GDM1 (cell line): ENCODE measurements at places on chromosomes 11 and 22.
A peak's percentile ranks its signal among the peaks of the same experiment; 100 is the strongest.

GRCh38 chr11:44978274-44978960 is 27.7 kb upstream of the TP53I11 start:
- DNase-seq, result no peak

GRCh38 chr11:124798991-124799347 is 1.2 kb downstream of the MSANTD2 start:
- DNase-seq, result no peak

GRCh38 chr22:44928711-44929358 is 81.0 kb downstream of the PHF21B start:
- DNase-seq, result no peak

DNA sequence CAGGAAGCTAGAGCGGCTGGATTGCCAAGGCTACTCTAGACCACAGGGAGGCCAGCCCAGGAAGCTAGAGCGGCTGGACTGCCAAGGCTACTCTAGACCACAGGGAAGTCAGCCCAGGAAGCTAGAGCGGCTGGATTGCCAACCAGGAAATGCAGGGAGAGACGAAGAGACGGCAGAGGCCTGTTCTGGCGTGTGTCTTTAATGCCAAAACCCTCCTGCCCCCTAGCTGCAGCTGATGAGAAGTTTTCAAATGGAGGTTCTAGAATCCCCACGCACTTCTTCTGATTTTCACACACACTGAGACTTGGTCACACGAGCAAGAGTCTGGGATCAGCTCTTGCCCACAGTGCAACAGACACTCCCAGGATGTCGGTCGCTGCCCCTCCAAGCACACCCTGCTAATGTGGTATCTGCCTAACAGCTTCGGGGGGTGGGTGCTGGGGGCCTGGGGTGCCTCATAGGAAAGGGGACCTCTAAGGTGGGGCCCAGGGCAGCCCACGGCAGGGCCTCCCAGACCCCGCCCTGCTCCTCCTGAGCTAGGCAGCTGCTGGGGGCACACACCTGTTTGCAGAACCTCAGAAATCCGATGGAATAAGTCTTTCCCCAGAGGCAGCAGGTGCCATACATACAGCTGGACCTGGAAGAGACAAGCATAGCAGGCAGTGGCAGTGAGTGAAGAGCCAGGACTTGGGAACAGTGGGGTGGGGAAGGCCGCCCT is 28.5 kb downstream of the MAFF start:
- peak; percentile 18 for DNase-seq

DNA sequence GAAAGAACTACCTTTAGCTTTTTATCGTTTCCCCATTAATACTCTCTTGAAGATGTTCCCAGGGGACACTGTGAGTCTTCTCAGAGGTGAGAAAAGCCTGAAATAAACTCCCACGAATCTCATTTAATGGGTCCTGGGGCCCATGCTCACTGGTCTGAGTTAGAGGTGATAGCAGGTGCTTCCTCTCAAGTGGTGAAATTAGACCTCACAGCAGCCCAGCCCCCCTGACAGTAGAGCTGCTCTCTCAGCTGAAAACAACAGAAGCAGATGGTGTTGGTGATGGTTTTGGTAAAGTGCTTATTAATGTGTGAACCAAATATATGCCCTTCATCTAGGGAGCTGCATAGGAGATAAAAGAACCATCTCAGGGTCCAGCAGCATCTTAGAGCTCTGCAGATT is 76.8 kb upstream of the VPREB1 start:
- DNase-seq, result no peak

DNA sequence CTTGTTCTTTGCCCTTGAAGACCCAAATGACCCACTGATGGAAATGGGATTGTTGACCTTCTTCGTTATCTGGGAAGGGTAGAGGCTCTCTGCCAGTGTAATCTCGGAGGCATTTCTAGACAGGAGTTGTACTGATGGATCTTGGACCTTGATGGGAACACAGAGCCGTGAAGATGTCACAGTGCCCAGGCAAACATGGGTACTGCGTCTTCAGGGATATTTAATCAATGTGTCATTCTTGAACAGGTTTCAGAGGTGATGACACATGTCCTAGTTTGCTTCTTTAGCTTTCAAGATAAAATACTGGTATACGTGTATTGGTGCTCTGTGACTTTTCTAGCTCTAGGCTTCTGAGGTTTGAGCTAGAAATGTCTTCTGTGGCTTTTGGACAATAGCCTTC is 6.2 kb downstream of the LDLRAD3 start:
- DNase-seq, result no peak

- DNase-seq, result peak; percentile 63
Observed at GRCh38 chr22:42562279-42562678, 8.5 kb downstream of the SERHL2 start.

- no peak for DNase-seq
Observed at GRCh38 chr22:30230787-30231461, 15.6 kb downstream of the LIF start.

- no peak for DNase-seq
Observed at GRCh38 chr11:75536786-75537641, 11.3 kb upstream of the GDPD5 start.

GRCh38 chr11:66264914-66265313 is 3.5 kb upstream of the RAB1B start:
- no peak for DNase-seq

GRCh38 chr11:24386546-24387397 is 110.1 kb upstream of the LUZP2 start:
- DNase-seq, result no peak

GRCh38 chr22:48492366-48493320 is 1335.0 kb downstream of the BRD1 start:
- DNase-seq, result peak; percentile 42

DNA sequence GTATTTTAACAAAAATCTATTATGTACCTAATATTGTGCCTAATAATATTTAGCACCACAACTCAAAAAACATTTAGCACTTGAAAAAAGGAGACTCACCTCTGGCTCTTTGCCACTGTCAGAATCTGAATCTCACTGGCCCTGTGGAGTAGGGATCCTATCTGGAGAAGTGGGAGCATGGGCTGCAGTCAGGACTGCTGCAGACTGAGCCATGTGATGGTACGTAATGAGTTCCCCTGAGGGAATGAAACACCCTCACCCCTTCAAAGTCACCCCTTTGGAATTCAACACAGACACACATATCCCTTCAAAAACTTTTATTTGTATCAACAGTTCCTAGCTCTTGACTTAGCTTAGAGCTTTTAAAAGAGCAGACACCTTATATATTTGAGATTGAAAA is 6.5 kb downstream of the PTPMT1 start:
- no peak for DNase-seq

DNA sequence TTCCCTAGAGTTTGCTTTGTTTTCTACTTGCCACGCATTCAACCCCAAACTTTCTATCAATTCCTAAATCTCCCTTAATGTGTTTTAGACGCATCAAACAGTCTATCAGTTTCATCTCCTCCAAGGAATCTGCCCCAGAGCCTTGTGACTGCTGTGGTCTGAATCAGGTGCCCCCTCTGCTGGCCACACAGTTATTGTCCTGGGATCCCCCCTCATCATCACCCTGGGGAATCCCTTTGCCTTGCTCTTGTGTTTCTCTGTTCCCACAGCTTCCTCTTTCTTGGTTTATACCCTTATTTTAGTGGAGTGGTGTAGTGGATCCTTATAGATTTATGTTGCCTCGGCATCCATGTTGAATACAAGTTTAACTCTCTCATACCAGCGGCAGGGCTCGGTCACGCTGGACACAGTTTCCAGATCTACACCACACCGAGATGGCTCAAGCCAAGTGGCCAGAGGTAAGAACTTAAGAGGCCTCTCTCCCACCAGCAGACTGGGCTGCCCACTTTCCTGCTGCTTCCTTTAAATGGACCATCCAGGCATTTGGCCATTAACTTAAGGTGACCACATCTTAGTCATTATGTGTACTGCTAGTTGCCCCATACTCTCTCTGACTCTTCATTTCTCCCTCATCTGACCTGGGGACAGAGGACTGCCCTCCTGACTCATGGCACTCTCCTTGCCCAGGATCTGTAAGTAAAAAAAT is 8.2 kb downstream of the UPB1 start:
- peak; percentile 77 for DNase-seq

DNA sequence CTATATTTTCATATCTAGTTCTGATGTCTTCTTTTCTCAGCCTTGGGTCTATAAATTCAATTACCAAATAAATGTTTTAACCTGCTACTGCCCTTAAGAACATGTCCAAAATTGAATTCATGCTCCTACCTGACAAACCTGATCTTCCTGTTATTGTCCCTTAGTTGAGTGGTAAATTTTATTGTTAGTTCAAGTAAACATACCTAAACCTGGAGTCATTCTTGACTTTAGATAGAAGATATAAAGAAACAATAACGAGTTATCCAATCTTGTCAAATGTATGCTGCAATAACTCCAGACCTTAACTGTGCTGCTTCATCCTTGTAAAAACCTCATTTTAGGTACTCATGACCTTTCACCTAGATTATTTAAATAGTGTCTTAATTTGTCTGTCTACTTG is 34.6 kb upstream of the SC5D start:
- DNase-seq, result no peak

DNA sequence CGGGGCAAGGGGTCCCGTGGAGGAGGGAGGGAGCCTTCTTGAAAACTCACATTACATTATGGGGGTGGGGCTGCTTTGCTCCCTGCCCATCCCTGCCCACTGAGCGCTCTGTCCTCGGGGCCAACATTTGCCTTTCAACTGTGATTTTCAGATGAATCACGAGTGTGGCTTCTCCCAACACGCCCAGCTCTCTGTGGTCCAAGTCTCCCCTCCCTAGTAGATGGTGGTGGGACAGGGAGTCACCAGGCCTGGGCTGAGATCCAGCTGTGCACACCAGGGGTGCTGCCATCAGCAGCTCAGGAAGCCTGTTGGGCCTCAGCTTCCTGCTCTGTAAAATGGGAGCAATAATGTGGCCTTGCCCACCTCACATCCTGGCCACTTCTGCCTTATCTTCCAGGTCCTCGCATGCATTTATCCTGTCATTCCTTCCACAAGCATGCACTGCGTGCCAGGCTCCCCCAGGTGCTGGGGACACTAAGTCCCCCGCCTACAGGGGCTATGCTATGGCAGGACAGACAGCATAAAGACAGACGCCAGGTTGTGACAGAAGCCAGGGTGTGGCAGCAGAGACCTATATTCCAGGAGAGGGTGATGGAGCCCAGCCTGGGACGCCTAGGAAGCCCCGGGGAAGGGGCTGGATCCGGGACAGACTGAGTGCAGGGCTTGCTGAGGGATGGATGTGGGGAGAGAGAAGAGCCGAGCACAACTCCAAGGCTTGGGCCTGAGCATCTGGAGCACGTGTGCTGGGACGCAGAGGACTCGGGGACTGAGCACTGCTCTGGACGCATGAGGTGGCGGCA is 30.5 kb downstream of the NFAM1 start:
- DNase-seq, result no peak

DNA sequence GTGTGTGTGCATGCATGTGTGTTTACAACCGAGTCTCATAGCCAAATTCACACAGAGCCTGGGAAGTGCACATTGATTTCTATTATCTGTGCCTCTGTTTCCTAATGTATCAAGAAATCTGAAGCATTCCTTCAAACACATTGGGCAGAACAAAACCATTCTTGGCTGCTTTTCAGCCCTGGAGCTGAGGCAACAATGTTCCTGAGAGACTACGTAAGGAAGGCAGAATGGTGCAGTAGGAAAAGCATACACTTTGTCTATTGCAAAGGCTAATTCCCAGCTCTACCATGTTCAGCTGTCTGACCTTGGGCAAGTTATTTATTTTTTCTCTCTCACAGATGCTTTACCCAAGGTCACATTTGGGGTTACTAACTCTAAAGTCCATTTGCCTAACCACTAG is 575.5 kb downstream of the SOX6 start:
- no peak for DNase-seq

- no peak for DNase-seq
Observed at GRCh38 chr11:123588117-123588863, 66.1 kb downstream of the SCN3B start.

DNA sequence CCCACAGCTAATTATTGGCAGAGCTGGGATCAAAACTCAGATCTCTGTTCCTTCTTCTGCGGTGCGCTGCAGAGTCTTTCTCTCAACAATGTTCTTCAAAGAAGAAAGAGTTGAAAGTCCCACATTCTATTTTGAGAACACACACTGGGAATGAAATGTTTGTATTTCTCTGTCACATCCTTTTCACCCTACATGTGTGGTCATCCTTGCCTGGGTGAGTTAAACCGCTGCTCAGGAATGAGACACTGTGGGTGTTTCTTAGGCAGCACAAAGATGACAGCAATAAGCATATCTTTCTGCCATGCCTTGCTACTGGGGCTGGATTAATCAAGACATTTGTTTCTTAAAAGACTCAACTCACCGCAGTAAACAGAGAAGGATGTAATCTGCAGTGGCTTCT is 222.6 kb downstream of the LARGE1 start:
- DNase-seq, result no peak

- no peak for DNase-seq
Observed at GRCh38 chr22:28903729-28904128, 20.4 kb downstream of the ZNRF3 start.

GRCh38 chr11:100367892-100368291 is 319.2 kb upstream of the ARHGAP42 start:
- no peak for DNase-seq

DNA sequence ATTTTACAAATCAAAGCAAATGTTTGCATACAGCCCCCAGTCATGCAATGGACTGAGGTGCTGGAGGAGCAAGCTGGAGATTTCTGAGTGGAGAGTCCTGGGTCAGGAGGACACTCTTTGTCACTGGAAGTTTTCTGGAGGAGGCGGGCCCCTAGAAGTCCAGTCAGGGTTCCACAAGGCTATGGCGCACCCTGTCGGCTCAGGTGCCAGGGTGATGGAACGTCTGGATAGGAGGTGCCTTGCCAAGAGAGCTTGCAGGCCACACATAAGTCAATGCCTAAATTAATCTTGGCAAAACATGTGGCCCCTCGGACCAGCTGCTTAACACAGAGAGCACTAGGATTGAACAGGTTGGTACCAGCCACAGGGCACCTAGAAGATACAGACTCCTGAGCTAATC is 174.7 kb upstream of the CADM1 start:
- DNase-seq, result no peak

DNA sequence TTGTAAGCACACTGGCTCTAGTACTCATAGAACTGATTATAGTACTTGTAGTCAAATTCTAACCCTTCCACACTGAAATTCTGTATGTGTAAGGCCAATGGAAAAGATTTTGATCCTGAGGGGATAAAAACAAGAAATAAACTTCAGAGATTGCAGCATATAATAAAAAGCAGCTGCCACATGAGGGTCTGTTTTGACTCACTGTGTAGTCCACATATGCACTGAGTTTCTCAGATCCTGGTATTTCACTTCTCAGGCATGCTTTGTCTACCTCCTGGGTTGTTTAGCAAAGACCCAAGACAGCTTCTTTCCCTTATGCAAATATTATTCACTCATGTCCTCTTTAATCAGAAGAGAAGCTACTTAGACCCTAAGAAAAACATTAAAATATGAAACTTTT is 71.1 kb upstream of the SLC5A12 start:
- DNase-seq, result no peak
